ENCODE measurements at places on chromosomes 2 and 18. TPM values are rescaled to one million over a fixed set of nuclear protein-coding genes. Genes with fewer than 3 reads are reported as not detected.

DNA sequence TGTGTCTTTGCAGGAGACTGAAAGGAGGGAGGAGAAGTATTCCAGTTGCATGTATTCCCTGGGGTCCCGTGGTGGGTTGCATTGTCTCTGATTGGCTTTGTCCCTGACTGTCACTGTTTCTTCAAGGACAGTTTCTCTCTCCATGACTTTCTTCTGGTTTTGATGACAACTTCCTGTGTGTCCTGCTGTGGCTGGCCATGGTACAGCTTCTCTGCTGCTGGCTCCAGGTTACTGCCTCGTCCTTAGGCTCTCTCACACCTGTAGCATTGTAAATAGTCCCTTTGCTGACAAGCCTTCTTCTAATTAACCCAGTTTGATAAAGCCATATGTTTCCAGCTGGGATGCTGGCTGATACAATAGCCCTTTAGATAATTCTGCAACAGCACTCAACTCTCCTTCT lies 129.0 kb downstream of the LPIN1 start:
- no peak for DNase-seq

GRCh38 chr2:201973305-201973928 lies 60.2 kb upstream of the FZD7 start:
- DNase-seq: no peak

DNA sequence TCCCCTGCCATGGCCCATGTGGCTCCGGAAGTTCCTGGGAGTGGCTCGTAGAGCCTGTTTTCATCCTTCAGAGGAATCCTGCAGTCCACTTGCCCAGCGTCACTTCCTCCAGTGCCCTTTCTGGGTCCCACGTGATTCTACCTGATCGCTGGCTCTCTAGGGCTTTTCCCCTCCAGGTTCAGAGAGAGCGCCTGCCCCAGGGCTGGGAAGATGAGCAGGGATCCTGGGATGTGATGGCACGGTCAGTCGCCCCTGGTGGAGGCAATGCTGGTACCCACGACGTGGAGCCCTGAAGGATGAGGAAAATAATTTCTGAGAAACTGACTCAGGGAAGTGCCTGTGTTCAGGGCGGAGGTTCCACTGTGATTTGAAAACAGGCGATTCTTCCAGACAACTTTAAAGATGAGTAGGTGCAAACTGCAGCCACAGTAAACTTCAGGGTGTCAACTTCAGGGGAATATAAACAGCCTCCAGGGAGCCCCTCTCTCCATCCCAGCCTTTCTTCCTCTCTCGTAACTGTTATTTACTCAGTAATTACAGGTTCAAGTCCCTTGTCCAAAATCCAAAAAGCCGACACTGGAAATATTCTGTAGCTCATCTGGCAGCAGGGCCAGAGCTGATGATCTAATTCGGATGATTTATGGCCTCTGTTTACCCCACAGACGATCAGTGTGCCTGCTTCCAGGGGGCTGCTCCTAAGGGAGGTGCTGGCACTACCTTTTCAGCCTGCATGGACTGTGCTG lies 105.9 kb downstream of the AGAP1 start:
- DNase-seq: no peak

- no peak for DNase-seq
Measured at GRCh38 chr18:49949951-49950395, 136.6 kb upstream of the ACAA2 start.

DNA sequence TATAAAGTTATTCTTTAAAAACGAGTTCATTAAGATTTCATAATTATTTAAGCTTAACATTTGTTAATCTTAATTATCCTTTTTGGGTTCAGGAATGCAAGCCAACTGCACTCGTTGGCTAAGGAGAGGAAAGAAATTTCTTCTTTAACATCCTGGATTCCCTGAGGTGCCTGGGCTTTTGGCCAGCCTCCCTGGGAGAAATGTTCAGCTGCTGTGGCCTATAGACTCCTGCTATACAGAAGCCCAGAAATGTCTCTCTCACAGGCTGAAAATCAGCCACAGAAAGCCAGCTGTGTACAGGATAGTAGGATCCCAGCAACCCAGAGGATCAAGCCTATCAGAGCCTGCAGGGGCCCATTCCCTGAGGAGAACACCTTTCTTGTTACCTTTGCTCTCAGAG lies 430.3 kb downstream of the XIRP2 start:
- DNase-seq: no peak

GRCh38 chr2:236057375-236057774 lies 110.8 kb downstream of the GBX2 start:
- no peak for DNase-seq

DNA sequence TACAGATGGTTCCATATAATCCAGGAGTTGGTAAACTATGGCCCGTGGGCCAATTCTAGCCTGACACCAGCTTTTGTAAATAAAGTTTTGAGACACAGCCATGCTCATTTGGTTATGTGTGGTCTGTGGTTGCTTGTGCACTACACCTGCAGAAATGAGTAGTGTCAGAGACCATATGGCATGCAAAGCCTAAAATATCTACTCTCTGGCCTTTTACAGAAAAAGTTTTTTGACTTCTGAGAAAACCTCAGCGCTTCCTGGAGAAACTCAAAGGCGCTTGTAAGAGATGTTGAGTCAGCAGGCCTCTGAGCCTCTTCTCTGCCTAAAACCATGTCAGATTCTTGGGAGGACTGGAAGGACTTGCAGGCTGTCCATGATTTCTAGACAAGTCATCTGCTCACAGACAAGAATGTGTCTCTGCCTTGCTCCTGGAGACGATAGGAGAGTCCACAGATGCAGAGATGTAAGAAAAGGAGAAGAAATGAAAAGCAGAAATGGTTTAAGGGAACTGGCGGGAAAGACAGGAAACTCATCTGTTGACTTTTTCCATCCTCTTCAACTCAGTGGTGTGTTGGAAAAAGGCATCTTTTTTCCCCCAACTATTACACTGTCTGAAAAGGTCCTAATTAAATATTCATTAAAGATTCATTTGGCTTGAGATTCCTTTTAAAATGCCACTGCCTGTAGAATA lies 5.2 kb downstream of the TTC39C start:
- no peak for DNase-seq

- DNase-seq: no peak
Measured at GRCh38 chr2:31081492-31081891, 56.7 kb downstream of the GALNT14 start.

Gene OSGEPL1
- 3.7 TPM for total RNA-seq

Gene PROM2
- total RNA-seq: 4.8 TPM

Gene PROKR1
- not detected for total RNA-seq

Gene IL36A
- not detected for total RNA-seq

Gene APCDD1
- total RNA-seq: 0.12 TPM

Gene COL3A1
- 54.2 TPM for total RNA-seq

Measured in glomerular endothelial cell (primary cell).